HCT116 (cell line): ENCODE measurements at places on chromosomes 2 and 18.

DNA sequence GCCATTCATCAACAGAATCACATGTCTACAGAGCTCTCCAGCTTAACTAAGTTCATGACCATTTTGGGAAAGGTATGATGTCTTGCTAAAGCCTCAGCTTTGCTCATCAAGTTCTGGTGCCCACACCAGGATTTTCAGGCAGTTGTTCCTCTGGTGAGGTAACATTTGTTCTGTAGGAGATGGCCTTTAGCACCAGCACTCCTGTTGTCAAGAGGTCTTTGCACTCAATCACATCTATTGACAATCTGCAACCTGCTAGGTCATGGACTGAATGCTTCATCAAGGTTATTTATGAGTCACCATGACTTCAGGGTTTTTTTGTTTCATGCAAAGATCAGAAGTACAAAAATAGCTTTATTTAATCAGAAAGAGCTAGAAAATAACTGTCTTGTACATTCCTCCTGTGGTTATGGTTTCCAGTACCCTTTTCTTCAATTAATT, 36.6 kb upstream of the VIT start:
- no peak for DNase-seq

- DNase-seq = no peak
These were observed 20.8 kb upstream of the GCG start for GRCh38 chr2:162172802-162173370.

- DNase-seq = no peak
These were observed 7.1 kb upstream of the TMEM163 start for GRCh38 chr2:134725876-134726275.

DNA sequence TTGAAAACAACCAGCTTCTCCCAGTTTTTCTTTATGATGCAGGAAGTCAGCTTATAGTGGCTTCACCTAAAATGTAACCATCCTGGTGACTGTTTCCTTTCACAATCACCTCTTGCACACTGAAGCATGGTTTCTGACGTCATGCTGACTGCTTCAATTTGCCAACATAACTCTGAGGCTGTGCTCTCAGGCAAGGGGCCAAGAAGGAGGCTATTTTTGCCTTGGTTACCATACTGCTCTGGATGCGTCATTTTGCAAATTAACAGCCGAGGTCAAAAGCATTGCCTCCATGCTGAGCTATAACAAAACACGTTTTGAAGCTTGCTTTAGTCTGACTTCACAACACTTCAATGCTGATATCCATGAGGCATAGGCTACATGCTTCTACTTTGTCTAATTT, 397.8 kb downstream of the METTL4 start:
- DNase-seq = no peak

GRCh38 chr2:62662554-62662953, 43.0 kb upstream of the EHBP1 start:
- DNase-seq = no peak

DNA sequence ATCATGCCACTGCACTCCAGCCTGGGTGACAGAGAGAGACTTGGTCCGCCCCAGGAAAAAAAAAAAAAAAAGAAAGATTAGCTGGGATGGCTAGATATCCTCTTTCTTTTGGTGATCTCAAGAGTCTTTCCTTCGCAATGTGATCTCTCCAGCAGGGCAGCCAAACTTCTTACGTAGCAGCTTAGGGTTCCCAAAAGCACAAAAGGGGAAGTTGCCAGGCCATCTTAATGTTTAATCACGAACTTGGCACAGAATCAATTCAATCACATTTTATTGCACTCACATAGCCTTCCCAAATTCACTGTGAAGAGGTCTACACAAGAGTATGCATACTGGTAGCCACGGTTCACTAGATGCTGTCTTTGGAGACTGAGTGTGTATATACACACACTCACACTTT, 53.1 kb downstream of the VIL1 start:
- DNase-seq = no peak

DNA sequence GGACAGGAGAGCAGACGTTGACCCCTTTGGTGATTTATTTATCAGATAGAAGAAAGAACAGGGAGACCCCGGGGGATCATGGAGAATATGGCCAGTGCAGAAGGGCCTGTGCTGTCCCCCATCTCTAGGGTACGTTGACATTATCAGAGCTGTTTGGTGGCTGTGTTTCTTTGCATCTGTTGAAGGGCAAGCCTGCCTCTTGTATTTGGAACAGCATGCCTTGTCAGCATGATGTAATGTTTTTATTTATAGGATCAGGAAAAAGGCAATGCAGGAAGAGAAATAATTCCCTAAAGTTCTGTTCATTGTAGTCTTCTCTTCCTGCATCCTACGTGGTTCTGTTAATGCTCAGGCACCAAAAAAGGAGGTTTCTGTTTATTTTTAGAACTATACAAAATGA, 49.8 kb upstream of the CABYR start:
- DNase-seq = no peak

DNA sequence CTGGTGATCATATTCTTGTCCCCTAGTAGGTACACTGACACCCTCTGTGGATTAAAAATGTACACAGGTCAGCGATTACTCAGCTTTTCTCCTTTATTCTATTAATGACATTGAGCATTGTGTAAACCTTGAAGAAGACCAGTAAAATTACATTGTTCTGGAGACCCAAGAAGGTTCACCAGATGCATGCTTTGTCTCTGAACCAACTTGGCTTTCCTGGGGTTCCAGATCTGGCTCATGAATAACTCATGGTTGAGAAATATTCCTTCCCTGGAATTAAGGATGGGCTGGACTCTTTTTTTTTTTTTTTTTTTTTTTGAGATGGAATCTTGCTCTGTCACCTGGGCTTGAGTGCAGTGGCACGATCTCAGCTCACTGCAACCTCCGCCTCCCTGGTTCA, 11.9 kb downstream of the LBH start:
- no peak for DNase-seq
